ENCODE measurements at places on chromosomes 12 and 14.

DNA sequence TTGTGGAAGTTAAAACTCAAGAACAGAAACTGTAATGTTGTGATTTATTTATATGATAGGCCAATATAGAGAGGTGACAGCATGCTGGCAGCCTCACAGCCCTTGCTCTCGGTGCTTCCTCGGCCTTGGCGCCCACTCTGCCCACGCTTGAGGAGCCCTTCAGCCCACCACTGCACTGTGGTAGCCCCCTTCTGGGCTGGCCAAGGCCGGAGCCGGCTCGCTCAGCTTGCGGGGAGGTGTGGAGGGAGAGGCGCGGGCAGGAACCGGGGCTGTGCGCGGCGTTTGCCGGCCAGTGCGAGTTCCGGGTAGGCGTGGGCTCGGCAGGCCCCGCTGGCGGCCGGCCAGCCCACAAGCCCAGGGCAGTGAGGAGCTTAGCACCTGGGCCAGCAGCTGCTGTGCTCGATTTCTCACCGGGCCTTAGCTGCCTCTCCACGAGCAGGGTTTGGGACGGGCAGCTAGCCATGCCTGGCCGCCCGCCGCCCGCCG lies 65.8 kb upstream of the SLC8A3 start:
- no peak for DNase-seq

- no peak for DNase-seq
Observed at GRCh38 chr12:30840715-30841114, 85.8 kb upstream of the TSPAN11 start.

- no peak for DNase-seq
Observed at GRCh38 chr12:69834147-69834546, 9.1 kb downstream of the MYRFL start.

DNA sequence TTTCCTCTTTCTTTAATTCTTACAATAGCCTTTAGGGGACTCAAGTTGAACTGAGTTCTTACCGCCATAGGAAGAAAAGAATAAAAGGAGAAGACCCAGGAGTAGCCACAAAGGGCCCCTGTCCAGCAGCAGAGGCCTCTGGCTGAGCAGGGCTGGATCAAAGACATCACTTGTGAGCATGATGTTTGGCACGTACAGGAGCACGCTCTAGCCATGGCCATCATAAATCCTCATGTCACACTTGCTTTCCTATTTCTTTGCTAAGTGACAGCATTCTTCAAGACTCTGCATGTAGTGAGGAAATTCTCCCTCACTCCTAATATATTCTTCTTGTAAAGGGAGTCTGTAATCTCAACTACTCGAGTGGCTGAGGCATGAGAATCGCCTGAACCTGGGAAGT lies 15.7 kb downstream of the CLEC4C start:
- DNase-seq, result no peak

- DNase-seq, result no peak
Observed at GRCh38 chr14:92568621-92569479, 55.3 kb downstream of the RIN3 start.

DNA sequence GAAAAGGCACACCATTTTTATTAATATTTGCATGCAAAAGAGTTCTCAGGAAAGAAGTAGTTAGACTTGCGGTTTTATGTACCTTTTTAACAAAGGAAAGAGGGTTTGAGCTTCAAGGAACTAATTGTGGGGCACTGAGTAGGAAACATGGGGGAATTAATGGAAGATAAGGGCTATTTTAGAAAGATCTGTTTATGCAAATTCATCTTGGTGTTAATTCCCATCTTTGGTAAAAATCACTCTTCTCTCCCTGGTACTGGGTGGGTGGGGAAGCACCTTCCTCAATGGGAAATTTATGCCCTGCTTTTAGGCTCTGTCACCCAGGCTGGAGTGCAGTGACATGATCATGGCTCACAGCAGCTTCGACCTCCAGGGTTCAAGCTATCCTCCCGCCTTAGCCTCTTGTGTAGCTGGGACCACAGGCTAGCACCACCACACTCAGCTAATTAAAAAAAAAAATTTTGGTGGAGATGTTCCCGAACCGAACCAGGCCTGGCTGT lies 30.1 kb upstream of the RESF1 start:
- no peak for DNase-seq

DNA sequence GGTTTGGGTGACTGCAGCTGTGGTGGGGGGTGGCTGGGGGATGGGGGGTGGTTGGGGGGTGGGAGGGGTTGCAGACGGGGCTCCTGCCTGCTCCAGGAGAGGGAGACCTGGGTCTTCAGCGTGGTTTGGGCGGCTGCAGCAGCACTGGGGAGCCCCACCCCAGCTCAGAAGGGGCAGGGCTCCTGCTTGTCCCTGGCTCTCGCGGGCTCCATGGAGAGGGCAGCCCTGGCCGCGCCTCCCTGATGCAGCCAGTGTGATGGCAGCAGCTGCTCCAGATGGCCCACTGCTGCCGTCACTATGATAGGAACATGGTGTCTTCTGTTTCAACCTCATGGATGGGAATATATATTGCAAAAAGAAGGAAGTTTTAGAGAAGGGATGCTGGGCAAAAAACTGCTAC lies 22.9 kb downstream of the TRHDE start:
- no peak for DNase-seq

GRCh38 chr14:28298156-28298555 lies 468.4 kb upstream of the FOXG1 start:
- DNase-seq, result no peak

DNA sequence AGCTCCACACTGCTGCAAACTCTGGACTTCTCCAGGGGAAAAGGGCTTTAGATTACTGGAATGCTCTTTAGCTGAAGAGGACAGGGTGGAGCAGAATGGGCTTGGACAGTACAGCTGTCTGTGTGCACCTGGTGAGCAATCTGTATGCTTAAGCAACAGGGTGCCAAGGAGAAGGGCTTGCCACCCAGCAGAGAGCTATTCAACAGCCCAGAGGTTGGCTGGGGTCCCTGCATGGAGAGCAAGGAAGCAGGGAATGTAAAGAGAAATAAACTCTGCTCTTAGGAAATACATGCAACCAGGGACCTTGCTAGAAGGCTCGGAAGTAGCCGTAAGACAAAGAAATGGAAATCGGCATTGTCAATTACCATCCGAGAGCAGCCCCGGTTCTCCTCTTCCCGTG lies 53.0 kb upstream of the CORO1C start:
- DNase-seq, result no peak

DNA sequence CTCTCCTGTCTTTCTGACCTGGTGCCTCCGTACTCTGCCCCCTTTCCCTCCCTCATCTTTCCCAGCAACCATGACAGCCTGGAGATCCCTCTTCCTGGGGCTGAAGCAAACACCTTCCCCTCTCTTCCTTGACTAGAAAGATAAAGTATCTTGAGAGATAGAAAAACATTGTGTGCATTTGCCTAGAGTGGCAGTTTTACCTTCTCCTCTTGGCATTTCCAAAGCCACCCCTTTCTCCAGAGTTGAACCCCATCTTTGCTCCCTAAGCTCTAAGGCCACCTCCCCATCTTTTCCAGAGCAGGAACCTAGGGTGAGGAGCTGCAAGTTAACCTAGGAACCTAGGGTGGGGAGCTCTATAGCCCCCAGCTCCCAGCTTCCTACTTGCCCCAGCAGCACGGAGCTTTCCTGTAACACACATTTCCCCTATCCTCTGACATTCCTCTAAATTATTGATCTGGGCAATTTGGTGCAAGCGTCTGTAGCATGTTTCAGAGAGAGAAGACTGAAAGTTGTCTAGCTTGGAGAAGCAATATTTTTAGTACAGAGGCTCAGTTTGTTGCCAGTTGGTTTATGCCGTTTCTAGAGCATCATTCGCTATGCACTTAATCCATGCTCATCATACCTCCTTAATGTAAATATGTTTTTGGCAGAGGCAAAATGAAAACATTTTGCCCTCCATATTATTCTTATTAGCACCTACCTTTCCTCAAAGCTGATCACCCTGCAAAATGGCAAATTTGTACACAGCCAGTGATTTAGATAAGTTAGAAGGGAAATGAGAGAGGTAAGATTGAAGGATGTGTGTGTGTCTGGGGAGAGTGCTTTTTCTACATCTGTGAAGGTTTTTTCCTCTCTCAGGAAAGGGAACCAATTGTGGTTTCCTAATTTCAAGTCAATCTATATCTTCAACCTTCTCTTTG lies 5.4 kb upstream of the TBX3 start:
- DNase-seq, result no peak

- DNase-seq, result no peak
Observed at GRCh38 chr14:72503696-72504368, 390.1 kb downstream of the DPF3 start.

DNA sequence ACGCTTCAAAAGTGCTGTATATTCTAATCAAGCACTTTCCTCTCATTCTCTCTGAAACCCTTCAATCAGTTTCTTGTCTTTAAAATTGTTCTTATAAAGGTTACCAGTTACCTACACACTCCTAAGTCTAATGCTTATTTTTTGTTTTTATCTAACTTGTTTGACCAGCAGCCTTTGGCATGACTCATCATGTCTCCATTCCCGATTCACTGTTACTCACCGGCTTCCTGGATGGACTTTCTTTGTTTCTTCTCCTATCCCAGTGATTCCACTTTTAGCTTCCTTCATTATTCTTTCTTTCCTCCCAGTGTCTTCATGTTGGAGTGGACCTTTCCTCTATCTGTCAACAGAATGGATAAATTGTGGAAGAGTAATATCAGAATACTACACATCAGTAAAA lies 368.6 kb upstream of the CCDC196 start:
- DNase-seq, result no peak

DNA sequence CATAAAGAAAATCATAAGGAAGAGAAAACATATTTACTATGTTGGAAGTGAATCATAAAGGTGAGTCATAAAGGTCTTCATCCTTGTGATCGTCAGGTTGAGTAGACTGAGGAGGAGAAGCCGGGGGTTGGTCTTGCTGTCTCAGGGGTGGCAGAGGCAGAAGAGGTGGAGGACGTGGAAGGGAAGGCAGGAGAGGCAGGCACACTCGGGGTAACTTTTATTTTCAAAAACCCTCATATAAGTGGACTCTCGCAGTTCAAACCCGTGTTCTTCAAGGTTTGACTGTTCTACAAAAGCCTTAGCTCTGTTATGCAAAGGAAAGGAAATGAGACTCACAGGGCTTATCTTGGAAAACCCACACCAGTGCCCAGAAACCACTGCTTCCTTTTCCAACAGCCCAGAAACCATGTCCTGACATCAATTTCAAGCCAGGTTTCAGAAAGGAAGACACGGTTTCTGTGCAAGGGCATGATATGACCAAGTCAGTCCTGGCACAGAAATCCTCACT lies 14.0 kb downstream of the SMCO2 start:
- DNase-seq, result no peak

- DNase-seq, result no peak
Observed at GRCh38 chr14:104220215-104221070, 82.1 kb downstream of the KIF26A start.

DNA sequence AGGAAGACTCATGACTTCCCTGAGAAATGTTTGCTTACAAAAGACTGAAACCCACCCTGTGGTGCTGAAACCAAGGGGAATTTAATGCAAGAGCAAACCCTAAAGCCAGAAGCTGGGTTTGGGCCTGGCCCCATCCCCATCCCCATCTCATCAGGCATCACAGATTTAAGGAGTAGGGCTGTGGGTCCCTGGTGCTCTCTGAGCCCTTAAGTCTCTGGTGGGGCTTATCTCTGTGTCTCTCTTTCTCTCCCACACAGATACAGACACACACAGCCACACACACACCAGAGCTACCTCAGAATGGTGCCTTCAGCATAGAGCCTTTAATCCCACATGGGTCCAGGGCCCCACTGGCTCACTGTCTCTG lies 237.1 kb downstream of the SLC41A2 start:
- no peak for DNase-seq

- no peak for DNase-seq
Observed at GRCh38 chr14:50057331-50057730, 59.0 kb downstream of the VCPKMT start.

DNA sequence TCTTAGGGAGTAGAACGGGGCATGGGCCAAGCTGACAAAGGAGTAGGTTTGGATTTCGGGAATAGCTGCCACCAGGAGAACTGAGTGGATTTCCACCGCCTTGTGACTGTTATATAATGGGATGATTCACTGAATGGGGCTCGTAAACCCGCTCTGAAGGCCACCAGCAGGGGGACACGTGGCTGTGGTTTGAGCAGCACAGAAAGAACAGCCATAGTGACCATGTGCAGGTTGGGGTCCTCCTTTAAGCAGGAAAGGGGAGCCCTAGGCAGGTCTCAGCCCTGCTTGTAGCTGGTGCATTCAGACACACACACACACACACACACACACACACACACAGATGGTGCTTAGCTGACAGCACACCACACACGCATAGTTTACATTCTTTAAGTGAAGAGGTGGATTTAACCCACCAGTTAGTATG lies 8.6 kb upstream of the ASB2 start:
- DNase-seq, result no peak

Measured in esophagus squamous epithelium (tissue), 5 donors.